ENCODE measurements at places on chromosomes 6 and 20.

- DNase-seq, result no peak
Observed at GRCh38 chr6:43916924-43917877, 147.2 kb downstream of the VEGFA start.

DNA sequence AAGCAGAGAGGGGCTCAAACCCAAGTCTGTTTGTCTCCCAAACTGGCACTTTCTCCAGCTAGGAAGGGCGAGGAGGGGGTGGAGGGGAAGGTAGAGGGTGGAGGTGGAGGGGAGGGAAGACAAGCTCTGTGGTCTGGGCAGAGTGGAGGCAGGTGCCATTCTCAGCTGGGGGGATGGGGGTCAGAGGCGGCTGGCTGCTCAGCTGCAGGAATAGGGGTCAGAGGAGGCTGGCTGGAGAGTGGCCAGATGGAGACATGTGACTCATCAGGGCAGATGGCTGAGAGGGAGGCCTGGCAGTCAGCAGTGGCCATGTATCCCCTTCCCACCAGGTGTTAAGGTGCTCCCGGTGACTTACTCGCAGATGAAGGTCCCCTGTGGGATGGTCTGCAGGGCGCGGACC lies 3.5 kb upstream of the SLC44A4 start:
- no peak for DNase-seq

GRCh38 chr20:57620999-57621398 lies 773 bp upstream of the ZBP1 start:
- no peak for DNase-seq

DNA sequence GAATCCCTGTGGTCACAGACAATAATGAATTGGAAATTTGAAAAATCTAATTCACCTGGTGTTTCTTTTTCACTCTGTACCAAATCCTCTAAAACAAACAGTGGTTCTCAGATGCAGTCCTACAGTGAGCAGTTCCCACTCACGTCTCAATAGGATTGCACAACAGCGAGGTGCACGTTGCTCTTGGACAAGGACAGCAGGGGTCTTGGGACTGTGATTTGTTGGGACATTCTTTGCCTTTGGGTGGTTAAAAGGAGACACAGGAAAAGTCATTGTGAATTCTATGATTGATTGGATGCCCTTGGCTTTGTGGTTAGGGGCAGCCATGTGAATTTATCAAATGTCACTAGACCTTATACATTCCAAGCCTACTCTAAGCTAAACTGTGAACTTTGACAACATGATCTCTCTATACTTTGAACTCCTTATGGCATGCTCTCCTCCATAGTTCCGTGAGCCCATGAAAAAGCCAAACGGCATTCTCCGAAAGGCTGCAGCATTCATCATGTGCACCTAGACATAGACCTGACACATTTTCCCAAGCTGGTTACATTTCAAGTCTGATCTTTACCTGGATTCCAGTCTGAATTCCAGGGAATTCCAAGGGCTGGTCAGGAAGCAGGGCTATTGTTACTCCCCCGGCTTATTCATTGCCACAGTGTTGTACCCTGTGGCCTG lies 647 bp downstream of the UNC93A start:
- DNase-seq, result no peak

GRCh38 chr6:131134220-131134979 lies 867 bp upstream of the AKAP7 start:
- DNase-seq, result no peak

GRCh38 chr20:19291024-19291817 lies 78.8 kb downstream of the SLC24A3 start:
- DNase-seq, result no peak

DNA sequence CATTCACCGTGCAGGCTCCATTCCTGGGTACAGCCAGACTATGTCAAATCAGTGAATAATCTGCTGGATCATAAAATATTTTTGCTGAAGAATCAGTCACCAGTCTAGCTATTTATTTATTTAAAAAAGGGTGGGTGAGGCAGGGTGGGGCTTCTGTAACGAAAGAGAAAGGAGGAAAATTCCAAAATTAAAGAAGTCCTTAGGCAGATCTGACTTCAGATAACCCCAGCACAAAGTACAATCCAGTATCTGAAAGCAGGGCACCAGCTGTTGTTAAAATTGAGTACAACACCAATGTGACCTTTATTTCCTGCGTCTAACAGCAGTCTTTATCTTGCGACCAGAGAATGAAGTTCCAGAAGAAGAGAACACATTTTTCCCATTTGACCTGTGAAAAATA lies 15.7 kb downstream of the FAM8A1 start:
- no peak for DNase-seq

- peak; percentile 94 for DNase-seq
Observed at GRCh38 chr20:48841875-48842529, 14.2 kb upstream of the PREX1 start.

DNA sequence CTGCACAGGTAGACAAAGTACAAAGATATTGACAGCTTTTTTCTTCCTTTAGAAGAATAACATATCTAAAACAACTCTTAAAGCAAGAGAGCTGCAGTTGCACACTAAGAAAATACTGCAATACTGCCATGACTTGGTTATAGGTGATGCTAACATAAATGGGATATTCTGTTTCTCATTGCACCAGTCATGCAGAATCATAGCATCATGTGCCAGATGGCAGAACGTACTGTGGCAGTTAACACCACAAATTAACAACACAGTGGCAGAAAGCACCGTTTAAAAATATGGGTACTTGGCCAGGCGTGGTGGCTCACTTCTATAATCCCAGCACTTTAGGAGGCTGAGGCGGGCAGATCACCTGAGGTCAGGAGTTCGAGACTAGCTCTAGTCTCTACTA lies 7.4 kb downstream of the ASXL1 start:
- no peak for DNase-seq

DNA sequence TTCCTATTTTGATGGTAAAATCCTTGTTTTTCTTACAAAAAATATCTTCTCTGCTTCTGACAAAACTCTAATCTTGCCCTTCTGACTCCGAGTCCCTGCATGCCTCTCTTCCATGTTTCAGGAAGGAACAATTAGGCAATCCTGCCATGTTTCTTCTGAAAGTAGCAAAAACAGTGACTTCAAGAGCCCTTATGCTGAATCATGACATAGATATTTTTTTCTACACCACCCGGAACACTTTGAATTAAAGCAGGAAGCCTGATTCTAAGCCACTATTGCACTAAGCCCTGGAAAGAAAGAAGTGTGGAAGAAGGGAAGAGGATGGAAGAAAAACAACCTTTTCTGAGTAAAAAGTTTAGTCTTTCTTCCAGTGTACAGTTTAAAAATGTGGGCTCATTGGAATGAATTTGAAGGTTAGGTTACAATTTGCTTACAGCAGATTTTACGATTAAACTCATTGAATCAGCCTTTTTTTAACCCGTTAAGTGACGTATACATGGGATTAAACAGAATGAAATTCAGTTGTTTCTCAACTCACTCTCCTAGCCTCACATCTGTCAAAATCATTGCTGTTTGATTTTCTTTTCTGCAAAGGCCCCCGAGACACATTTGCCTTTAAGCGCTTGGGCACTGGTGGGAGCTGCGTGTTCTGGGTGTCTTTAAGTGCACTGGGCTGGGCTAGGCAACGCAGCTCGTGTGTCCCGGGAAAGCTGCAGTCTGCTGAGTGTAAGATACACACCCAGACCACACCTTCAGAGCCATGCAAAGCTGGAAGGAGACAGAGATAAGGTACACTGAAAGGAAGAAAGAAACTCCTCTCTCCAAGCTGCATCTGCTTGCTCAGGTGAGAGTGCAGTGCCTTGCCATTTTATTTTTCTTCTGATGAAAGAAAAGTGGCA lies 159.4 kb upstream of the CITED2 start:
- peak; percentile 90 for DNase-seq

GRCh38 chr6:90079560-90080490 lies 185.6 kb downstream of the GJA10 start:
- DNase-seq, result no peak

GRCh38 chr6:162245830-162246420 lies 481.6 kb downstream of the PRKN start:
- DNase-seq, result peak; percentile 7

- DNase-seq, result no peak
Observed at GRCh38 chr6:140059947-140060346, 685.5 kb upstream of the CITED2 start.

DNA sequence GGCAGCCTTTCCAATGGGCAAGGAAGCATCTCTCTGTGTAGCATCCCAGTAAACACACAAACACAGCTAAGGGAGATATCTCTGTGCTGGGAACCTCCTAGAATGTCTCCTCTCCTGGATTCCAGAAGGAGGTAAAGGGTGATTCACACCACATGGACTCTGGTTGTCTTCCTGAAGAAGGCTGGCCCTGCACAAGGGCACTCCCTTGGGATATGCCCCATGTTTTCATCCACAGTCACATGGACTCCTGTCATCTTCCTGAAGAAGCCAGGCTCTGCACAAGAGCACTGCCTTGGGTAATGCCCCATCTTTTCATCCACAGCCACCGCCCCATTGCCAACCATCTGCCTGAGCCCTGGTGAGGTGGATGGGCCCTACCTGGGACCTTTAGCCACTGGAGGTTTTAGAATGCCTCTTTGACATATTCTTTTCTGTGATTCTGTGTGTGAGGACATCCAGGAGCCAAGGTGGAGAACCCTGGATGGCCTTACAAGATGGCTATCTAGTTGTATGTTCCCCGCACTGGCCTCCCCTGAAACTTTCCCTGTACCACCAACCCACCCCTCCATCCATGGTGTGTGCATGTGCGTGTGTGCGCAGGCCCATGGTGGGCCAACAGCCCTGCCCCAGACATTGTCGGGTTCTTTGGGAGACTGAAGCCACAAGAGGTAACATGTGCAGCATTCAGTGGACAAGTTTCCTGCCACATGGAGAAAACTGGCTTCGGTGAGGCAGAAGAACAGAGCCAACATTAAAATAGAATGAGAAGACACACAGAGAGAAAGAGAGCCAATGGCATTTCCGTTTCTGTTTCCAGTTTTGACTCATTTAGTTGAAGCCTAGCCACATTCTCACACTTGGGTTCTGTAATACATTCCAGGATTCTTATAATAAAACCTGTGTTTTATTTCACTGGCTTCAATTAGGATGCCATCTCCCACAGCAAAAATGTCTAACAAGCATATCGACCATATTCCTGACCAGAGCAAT lies 110.2 kb upstream of the CST7 start:
- DNase-seq, result peak; percentile 86

GRCh38 chr6:90068264-90068663 lies 174.0 kb downstream of the GJA10 start:
- peak; percentile 84 for DNase-seq

DNA sequence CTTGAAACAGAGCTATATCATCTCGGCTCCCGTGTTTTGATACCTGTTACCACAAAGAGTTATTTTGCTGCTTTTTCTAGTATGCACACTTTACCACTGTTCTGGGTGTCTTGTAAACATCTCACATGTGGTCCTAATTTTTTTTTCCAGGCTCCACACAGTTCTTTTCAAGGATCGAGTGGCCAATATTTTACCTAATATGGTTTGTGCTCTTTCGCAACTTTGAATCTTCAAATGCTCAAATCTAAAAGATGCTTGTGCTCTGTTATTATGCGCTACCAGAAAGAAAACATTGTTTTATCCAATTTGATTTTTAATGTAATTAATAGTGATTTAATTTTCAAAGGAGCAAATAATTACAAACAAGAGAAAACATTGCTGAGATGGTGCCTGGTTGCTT lies 10.7 kb downstream of the ENPP5 start:
- DNase-seq, result no peak

GRCh38 chr6:154347981-154348380 lies 8.6 kb downstream of the IPCEF1 start:
- no peak for DNase-seq

- peak; percentile 36 for DNase-seq
Observed at GRCh38 chr6:56757588-56757984, 114.9 kb upstream of the DST start.

GRCh38 chr6:328136-328670 lies 35.9 kb downstream of the DUSP22 start:
- DNase-seq, result peak; percentile 89

- DNase-seq, result no peak
Observed at GRCh38 chr20:53515749-53516148, 77.9 kb downstream of the ZNF217 start.

DNA sequence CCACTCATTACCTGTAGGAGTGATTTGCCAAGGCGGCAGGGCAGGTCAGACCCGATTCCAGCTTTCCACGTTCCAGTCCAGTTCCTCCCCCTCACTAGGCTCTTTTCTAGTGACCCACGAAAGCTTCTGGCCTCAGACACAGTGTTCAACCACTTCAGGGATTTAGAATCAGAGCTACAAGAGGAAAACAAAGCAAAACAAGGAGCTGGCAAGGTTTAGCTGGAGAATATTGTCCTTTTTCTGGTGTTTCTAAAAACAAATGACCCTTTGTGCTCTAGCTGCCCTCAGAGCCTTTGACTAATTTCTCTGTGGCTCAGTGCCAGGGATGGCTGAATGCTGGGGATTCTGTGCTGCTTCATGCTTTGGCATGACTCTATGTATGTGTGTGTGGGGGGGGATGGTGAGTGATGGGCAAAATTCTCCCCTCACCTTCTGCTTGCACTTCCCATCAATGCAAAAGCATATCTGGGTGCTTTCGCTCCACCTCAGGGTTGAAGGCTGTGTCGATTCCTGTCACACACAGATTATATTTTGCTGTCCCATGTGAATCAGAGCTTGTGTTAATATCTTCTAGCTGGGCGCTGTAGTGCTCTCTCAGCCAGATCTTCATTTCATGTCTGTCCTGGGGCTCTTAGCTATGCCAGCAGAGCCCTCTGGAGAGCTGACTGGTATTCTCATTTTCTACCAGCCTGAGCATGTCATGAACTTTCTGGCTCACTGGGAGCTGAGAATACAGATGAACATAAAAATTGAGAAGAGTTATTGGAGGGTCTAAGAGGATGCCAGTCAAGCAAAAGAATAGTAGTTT lies 19.3 kb upstream of the NEDD9 start:
- peak; percentile 77 for DNase-seq

DNA sequence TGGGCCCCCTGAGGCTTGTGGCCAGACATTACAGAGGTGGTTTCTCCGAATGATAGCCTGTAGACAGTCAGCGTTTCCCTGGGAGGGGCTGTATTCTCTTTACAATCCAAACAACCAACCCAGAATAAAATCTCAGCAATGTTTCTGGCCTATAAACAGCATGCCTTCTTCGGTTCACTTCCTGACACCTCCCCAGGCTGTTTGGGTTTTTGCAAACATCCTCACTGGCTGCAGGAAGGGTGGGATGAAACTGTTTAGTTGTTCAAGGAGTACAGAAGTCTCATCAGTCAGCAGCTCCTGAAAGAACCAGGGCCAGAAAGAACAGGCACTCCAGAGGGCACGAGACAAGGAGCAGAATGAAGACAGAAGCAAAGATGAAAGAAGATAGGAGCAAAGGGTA lies 350.0 kb downstream of the QKI start:
- peak; percentile 62 for DNase-seq

DNA sequence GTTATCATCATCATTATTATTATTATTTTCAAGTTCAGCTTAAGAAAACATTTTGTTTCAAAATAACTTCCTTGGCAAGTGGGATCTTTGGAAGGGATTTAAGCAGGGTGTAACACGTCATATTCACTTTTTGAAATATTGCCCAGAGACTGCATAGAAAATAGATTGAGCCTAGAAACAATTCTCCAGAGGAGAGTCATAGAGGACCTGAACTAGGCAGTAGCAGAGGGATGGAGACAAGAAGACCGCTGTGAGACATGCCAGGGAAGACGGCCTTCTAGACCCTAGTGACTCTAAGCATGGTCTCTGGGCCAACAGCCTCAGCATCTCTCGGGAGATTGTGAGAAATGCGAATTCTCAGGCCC lies 55.5 kb downstream of the EDN1 start:
- DNase-seq, result no peak

GRCh38 chr6:42101186-42101657 lies 41.2 kb downstream of the C6orf132 start:
- no peak for DNase-seq

GRCh38 chr6:97626671-97627441 lies 343.8 kb upstream of the MMS22L start:
- DNase-seq, result peak; percentile 41

GRCh38 chr20:50585678-50586077 lies 75.5 kb downstream of the PTPN1 start:
- no peak for DNase-seq

Measured in fibroblast of skin of back (primary cell).